CD14-positive monocyte (primary cell): ENCODE measurements at places on chromosomes 4 and X.
A peak's percentile ranks its signal among the peaks of the same experiment; 100 is the strongest.

GRCh38 chrX:47143894-47144625, 442 bp downstream of the NDUFB11 start:
- peak; percentile 50 for DNase-seq

- no peak for DNase-seq
Measured at GRCh38 chrX:81238166-81238565, 36.3 kb downstream of the SH3BGRL start.

DNA sequence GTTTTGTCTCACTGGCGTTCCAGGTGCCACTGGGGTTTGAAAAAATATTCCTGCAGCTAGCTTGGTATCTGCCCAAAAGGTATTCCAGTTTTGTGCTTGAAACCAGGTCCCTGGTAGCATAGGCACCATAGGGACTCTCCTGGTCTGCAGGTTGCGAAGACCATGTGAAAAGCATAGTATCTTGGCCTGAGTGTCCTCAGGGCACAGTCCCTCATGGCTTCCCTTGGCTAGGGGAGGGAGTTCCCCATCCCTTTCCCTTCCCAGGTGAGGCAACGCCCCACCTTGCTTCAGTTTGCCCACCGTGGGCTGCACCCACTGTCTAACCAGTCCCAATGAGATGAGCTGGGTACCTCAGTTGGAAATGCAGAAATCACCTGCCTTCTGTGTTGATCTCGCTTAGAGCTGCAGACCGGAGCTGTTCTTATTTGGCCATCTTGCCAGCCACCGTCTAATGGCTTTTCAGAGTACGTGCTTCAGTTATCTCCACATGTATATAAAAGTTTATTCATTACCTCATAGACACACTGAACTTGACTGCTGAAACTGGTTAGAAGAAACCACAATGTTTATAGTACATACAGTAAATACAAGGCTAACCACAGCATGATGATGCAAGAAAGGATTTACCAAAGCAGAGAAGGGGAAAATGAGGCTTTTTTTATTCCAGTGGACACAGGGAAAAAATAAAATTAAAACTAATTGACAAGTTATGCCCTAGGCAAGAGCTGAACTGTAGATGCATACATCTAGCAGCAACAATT, 10.6 kb downstream of the PBDC1 start:
- no peak for DNase-seq

- no peak for DNase-seq
Measured at GRCh38 chr4:91734682-91735081, 569.1 kb upstream of the GRID2 start.

- no peak for DNase-seq
Measured at GRCh38 chr4:29326816-29327215, 1393.4 kb upstream of the PCDH7 start.

DNA sequence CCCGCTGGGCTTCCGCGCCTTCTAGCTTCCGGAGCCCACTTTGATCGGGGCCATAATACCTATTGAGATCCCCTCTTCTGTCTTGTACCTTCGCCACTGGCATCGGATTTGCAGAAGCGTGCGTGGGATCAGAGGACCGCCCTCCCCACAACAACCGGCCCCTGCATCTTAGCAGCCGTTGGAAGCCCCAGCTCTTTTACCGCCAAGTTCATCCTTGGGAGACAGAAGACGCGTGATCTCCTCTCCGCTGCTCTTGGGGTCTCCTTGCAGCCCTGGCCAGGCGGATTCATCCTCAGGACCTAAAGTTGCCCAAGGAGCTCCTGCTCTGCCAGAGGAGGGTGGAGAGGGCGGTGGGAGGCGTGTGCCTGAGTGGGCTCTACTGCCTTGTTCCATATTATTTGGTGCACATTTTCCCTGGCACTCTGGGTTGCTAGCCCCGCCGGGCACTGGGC, 1.6 kb downstream of the SLIT2 start:
- no peak for DNase-seq

DNA sequence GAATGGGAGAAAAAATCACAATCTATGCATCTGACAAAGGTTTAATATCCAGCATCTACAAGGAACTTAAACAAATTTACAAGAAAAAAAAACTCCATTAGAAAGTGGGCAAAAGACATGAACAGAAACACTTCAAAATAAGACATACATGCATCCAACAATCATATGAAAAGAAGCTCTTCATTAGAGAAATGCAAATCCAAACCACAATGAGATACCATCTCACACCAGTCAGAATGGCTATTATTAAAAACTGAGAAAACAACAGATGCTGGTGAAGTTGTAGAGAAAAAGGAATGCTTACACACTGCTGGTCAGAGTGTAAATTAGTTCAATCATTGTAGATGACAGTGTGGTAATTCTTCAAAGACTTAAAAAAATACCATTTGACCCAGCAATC, 306.0 kb upstream of the TBX22 start:
- no peak for DNase-seq

- no peak for DNase-seq
Measured at GRCh38 chrX:123298026-123298425, 113.9 kb downstream of the GRIA3 start.

GRCh38 chrX:1727531-1728027, 112.7 kb downstream of the ASMT start:
- no peak for DNase-seq

DNA sequence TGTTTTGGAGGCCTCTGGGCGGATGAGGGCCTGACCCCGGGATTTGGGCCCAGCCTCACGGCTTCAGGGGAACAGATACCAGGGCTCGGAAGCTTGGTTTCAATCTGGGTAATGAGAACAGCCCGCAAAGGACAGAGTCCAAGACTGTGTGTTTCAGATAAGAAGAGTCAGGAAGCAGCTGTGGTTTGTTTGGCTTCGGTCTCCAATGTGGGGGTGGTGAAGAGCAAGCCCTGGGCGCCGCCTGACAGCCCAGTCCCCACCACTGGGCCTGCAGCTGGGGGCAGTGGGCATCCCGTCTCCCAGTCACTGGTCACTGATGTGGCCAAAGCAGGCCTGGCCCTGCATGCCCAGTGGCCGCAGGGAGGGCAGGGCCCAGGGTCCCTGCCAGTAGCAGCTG, 9.1 kb downstream of the WFS1 start:
- DNase-seq = no peak

- DNase-seq = no peak
Measured at GRCh38 chr4:87118826-87119225, 101.6 kb downstream of the KLHL8 start.

- peak; percentile 77 for DNase-seq
Measured at GRCh38 chrX:14027511-14028019, 2.1 kb downstream of the GEMIN8 start.

DNA sequence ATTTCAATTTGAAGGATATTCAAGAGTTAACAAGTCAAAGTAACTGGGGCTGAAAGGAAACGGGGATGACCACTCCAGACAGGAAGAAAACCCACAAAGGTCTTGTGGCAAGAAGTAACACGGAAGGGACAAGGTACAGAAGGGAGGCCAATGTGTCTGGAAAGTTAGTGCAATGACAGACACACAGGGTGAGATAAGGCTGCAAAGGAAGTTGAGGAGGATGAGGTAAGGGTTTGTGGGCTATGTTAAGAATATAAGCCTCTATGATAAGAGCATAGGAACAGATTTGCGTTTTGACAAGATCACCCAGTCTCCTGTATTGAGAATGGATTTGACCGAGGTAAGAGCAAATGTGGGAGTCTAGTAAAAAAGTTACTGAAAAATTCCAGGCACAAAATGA, 21.9 kb upstream of the EMCN start:
- no peak for DNase-seq

GRCh38 chr4:142440093-142440492, 406.0 kb downstream of the INPP4B start:
- DNase-seq = no peak

GRCh38 chrX:102712216-102712966, at the start of gene GPRASP2:
TSS of gene GPRASP2 (plus strand) at chrX:102712448. CDS start at chrX:102714870, 2,422 bp downstream.
- DNase-seq = no peak

GRCh38 chrX:104833401-104833800, 267.4 kb downstream of the IL1RAPL2 start:
- DNase-seq = no peak

DNA sequence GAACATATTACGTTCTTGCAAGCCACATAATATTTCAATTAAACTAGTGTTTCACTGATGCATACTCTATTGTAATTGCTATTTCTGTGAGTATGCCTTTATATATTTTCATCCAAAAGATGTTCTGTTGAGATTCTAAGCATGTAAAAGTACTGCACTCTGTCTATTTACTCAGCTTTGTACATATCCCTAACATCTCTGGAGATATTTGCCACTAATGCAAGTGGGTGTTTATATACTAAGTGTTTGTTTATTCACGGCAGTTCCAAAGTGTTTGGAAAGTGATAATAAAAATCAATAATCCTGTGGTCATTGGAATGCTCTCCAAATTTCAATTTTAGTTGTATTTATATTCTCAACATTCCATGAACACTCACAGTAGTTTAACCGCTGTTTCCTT, 1989.0 kb downstream of the C4orf33 start:
- DNase-seq = no peak

DNA sequence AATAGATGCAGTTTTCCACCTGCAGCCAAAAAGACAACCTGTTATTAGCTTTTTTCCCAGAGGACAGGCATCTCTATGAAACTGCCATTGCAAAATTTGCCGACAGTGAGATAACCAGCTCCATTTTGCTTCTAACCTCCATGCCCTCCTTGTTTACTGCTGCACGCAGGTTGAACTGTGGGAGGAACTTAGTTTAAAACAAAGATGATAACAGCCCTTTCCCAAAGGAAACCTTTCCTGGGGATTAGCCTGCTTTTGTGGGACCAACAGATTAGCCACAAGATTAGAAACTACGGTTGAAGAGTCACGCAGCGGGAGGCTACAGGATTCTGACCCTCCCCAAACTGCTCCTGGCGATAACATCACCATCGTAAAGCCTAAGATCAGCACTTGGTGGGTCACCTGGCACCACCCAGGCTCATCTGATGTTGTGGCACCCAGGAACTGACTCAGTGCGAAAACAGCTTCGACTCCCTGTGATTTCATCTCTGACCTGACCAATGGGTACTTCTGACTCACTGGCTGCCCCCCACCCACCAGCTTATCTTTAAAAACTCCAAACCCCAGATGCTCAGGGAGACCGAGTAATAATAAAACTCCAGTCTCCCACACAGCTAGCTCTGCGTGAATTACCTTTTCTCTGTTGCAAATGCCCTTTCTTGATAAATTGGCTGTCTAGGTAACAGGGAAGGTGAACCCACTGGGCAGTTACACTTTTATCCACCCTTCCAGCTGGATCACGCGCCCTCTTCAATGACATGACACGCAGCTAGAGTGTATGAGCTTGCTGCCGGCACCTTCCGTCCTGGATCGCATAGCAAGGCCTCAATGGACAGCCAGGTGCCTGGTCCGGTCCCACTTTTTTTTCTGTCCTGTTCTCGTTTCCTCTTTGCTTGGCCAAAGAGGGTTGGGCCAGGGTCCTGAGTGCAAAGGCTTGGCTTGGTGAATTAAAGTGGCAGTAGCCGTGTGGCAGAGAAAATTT, 27.2 kb downstream of the NOP14 start:
- no peak for DNase-seq

DNA sequence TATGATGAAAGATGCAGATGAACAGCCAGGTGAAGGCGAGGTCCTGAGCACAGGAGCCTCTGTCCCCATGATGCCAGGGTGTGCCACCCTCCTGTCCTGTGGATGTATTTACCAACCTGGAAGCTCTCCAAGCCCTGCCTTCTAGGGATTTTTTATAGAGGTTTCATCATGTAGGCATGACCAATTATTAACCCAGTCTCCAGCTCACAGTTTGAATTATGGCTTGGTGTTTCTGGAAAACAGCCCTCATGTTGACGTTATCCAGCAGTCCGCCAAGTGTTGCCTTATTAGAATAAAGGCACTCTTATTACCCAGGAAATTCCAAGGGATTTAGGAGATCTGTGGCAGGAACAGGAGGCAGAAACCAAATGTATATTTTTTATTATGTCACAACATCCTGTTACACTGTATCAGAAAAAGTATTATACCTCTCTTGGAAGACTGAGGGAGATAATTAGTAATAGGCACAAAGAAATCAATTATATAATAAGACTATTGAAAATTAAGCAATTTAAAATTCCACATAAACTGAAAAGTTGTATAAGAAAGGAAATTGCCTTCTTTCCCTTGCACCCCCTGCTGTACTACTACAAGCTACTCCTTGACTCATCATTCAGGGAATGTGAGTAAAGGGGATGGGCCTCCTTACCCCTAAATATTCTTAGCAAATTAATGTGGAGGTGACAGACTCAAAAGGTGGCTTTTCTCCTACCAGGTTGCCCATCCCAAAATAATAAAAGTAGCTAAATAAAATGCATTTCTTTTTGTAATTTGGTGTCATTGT, 129.6 kb downstream of the ZNF330 start:
- no peak for DNase-seq

DNA sequence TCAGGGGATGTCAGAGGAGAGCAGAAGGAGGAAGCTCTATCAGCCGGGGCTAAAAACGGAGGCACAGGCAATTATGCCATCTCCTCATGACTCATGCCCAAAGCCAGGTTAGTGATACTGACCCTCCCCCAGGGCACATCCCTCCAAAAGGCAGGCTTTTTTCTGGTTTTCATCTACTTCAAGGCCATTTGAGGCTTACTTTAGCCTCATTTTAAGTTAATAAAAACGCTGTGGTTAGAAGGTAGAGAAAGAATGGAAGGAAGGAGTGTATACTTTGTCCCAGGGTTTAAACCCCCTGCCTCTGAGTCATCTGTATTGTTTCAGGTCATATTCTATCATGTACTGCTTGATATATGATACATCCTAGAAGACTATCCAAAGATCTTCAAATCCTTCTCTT, 89.7 kb upstream of the NDP start:
- DNase-seq = peak; percentile 58

DNA sequence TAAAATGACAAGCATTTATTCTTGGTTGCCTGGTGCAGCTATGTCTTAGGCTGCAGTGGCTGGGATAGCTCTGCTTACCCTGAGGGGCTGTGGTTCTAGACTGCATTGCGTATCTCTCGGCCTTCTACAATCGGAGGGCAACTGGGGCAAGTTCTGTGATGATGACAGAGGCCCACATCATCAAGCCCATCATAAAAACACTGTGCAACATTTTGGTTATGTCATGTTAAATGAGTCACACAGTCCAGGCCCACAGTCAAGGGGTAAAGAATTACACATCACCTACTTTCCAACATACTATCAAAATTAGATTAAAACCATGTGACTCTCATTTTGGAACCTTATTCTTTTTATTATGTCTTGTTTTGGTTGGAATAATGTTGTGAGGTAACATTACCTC, 120.2 kb upstream of the GUCY1A1 start:
- no peak for DNase-seq

DNA sequence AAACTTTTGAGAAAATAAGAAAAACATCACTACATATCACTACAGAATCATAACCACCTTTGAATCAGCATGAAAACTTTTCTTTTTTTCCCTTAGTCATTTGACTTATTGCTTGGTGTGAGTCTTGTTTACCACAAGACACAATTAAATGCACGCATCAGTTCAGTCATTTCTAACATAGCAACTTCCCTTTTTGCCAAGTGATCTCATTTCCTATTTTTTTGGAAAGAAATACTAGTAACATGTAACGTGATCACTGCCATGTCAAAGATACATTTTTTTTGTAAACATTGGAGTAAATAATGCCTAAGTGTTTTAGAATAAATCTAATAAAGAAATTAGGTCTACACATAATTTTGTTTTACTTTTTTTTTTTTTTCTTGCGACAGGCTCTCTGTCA, 5.1 kb upstream of the CXCL8 start:
- DNase-seq = peak; percentile 95
